EH (cell line): ENCODE measurements at places on chromosomes 12 and 14.

GRCh38 chr12:124687917-124688316, 120.5 kb upstream of the NCOR2 start:
- no peak for DNase-seq

DNA sequence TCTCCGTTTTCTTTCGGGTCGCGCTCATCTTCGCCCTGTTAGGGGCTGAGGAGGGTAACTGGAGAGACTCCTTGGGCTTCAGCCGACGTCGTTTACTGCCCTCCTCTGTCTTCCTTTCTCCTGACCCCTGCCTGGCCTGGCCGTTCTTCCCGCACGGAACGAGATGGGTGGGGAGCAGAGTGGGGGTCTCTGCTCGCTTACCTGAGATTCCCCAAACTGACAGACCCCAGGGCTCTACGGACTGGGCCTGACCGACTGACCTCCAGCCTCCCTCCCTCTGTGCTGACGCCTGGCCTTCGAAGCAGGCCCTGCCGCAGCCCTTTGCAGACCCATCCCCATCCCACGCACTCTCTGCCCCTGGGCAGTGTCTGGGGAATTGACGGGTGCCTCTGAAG, 439 bp downstream of the GOLGA5 start:
- DNase-seq, result peak; percentile 34

DNA sequence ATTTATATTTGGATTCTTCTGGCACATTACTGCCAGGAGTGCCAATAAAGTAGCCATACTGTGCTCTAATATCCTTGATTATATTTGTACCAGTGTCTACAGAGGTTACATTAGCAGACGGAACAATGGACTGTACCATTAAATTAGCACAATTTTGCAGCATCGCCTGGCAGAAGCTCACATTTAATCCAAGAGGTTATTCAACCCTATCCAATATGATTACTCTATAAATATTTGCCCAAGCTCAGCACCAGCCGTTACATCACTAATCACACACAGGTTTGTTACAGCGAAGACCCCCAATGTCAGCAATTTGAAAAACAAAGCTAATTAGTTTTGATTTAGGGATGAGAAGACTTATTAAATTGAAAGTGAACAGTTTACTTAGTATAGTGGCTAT, 16.9 kb upstream of the MGST1 start:
- no peak for DNase-seq

- no peak for DNase-seq
These were observed 81.3 kb upstream of the NID2 start for GRCh38 chr14:52150162-52150561.

GRCh38 chr14:50397390-50398188, 908 bp upstream of the CDKL1 start:
- peak; percentile 41 for DNase-seq

- DNase-seq, result peak; percentile 49
These were observed 66.1 kb downstream of the CHGA start for GRCh38 chr14:92988786-92989755.

- no peak for DNase-seq
These were observed 4.5 kb upstream of the CACNA2D4 start for GRCh38 chr12:1922985-1923384.

- no peak for DNase-seq
These were observed 61.7 kb downstream of the RFX4 start for GRCh38 chr12:106644335-106645073.

DNA sequence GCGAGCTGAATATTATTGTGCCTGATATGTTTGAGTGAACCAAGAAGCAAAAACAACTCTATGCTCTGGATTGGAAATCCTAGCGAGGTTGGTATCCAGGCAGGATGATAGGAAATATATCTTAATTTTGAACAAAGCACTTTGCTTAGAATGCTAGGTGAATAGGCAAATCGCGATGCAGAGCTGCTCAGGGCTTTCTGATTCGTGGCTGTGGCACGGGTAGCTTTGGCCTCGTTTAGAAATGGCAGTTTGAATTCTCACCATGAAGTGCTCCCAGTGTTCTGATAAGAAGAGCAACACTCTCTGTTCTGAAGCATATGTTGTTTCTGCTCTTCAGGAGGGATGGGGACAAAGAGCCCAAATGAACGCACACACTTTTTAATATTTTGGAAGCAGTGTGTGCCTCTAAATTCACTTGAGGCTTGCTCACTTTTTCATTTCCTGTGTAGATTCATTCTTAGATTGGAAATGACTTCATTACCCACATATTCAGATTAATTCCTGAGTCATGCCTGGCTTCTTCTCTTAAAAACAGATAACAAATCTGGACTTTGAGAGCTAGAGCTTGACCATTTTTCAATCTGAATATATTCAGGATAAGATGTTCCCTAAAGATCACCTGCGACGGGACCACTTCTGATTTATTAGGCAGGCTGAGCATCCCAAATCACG, 200.9 kb downstream of the RPAP3 start:
- DNase-seq, result peak; percentile 87

DNA sequence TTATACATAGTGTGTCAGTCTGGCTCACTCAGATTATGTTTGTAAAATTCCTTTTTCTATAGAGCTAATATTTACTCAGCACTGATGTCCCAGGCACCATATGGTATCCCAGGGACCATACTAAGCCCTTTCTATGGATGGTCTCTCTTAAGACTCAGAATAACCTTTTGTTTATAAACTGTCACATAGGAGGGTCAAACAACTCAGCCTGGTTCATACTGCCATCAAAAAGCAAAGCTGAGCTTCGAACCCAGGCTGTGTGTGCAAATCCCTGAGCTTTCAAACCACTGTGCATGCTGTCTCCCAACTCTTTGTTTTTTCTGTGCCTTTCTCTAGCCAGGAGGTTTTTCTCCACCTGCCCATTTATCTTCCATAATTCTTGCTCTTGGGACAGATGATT, 135.6 kb upstream of the ARHGAP5 start:
- DNase-seq, result no peak

DNA sequence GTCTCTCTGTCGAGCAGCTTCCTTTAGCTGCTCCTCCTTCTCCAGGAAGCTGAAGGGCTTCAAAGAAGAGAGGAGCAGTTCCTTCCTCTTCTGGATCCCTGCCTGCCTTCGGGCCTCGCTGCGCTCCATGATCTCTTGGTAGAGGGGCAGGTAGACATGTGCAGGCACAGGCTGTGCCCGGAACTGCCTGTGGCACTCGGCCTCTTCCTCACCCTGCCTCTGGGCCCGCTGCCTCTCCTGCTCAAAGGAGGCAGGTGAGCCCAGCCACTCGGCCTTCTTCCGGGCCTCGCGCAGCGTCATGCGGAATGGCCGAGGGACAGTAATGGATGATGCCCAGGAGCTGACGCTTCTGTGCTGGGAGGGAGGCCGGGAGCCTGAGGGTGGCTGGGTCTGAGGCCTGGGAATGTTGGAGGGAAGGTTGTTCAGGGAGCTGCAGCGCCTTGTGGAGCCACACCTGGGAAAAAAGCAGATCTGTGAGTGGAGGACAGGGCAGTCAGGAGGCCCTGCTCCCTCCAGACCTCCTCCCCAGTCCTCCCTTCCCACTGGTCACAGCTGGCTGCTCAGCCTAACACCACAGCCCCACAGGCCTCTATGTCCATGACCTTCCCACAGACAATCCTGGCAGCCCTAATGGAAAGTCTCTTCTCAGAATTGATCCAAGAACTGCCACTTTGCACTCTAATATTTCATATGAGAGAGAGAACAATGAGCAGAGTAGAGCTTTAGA, 5.3 kb downstream of the FAM161B start:
- DNase-seq, result no peak

DNA sequence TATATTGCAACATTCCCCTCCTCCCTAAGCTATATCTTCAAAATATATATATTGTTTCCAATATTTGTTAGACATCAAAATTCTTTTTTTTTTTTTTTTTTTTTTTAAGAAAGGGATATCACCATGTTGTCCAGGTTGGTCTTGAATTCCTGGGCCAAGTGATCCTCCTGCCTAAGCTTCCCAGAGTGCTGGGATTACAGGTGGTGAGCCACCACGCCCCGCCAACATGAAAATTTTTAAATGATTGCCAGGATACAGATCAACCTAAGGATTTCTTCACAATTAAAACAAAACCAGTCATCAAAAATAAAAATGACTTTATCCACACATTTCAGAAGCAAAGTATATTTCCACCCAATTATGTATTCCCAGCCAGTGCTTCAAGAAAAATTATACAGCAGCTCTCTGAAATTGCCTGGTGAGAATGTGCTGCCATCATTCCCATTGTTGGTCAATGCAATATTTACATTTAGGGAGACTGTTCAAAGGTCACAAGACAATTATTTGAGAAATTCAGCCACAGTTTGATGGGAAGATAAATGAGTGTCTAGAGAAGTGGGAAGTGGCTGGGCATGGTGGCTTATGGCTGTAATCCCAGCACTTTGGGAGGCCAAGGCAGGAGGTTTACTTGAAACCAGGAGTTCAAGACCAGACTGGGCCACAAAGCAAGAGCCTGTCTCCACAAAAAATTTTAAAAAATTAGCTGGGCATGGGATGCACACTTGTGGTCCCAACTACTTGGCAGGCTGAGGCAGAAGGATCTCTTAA, 141.7 kb upstream of the AMIGO2 start:
- DNase-seq, result peak; percentile 59

DNA sequence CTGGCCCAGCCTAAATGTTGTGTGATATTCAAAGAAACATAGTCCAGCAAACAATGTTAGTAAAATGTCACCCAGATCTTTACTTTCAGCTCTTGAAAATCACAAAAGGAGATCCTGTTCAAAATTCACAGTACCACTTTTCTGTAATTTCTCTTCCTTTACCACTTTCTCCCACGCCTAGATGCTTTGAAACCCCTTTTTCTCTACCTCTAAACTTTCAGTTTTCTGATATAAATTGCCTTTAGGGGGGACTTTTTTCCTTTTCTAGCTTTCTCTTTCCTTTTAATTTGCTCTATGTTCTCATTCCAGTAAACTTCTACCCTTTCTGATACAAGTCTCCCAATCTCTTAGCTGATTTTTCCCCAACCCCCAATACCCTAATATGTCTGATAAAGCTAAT, 101.8 kb downstream of the LMO3 start:
- DNase-seq, result no peak

- peak; percentile 63 for DNase-seq
These were observed 158.8 kb downstream of the RPAP3 start for GRCh38 chr12:47547077-47547476.

GRCh38 chr12:42119085-42119633, 25.5 kb downstream of the GXYLT1 start:
- peak; percentile 86 for DNase-seq

- DNase-seq, result peak; percentile 26
These were observed 5.1 kb downstream of the C12orf56 start for GRCh38 chr12:64385468-64385867.

DNA sequence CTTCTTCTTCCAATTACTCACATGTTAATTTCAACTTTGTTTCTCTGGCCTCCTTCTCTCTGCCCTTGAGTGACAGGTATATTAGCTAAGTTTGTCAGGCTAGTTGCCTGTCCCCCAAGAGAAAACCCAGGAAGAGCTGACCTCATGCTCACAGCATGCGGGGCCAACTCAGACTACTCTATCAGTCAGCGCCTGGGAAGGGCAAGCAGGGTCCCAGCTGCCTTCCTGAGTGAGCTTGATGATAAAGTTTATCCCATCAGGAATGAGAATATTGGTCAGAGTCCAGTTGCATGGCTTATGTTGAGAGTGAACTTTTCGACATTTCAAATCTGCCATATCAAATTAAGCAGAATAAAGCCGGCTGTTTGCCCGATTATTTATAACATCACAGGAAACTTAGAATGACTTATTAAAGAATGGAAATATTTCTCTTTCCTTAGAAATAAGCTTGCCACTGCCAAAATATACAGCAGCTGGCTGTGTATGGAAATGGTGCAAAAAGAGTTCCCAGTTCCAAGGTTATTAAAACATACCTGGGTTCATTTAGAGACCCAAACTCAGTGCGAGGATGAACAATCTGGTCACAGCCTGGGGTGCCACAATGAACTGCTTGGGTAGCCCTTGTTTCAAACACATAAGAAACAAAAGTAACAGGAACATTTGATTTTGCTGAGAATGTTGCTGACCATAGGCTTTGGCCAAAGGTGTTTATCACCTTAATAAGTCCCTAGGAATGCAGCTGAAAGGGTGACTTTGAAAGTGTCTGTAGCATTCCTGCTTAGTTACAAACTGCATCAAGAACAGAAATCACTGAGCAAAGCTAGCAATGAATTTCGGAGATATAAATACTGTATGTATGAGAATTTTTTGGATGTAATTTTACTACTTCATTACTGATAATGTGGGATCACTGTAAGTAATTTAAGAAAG, 1553.8 kb upstream of the FLRT2 start:
- no peak for DNase-seq

GRCh38 chr14:62015945-62016344, 253.7 kb downstream of the SNAPC1 start:
- DNase-seq, result peak; percentile 78
